ENCODE measurements at places on chromosomes 1 and 21.

- DNase-seq = no peak
Measured at GRCh38 chr1:227213426-227213825, 104.9 kb downstream of the CDC42BPA start.

DNA sequence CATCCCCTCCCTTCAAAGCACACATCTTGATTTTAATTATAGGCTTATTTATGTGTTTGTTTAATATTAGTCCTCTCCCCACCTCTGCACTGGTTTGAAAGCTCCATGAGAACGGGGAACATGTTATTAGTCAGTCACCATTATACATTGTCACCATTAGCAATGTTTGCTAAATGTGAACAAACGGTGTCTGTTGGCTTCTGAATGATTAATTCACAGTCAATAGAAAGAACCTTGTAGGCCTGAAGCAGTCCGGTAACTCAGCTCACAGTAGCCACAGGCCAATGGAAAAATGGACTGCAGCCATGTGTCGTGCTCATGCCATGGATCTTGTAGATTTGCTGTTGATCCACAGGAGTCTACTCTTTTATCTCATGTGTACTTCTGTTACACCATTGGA is 49.7 kb upstream of the NHLH2 start:
- DNase-seq = no peak

DNA sequence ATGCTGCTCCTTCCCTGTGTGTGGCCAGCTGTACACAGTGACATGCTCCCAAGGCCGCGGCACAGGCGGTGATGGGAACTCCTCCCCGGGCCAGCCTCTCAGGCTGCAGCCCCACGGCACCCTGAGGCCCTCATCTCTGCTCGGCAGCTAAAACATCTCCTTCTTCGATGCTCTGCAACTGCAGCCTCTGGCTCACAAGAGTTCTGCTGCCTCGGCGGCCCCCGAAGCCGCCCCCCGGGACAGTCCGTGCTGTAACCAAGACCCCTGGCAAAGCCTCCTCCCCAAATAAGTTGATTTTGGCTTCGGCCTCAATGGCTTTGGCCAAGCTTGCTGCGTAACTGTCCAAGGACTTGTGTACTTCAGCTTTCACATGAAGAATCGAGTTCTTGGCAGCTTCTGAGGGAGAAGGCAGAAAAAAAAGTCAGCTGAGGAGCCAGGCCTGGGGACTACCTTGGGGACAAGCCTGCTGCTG is 51.3 kb downstream of the GPR161 start:
- DNase-seq = no peak

DNA sequence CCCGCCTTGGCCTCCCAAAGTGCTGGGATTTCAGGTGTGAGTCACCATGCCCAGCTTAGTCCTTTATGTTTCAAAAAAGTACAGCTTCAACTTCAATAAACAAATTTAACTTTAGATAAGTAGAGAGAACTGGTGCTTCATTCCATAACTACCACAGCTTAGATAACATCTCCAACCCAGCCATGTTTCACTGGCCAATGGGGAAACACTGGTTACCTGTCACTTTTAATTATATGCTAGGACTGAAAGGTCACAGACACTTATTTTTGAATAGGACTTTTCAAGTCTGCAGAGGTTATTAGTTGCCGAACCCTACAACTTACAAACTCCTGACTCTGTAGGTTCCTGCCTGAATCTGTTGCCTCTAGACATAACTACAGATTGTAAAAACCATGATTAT is 56.5 kb upstream of the ST6GALNAC3 start:
- DNase-seq = no peak
